NCI-H187 treated with DMSO at 0.1 percent for 48 hours (cell line): ENCODE measurements at places on chromosomes 16 and 17.

- DNase-seq: no peak
These were observed 76.3 kb downstream of the KSR1 start for GRCh38 chr17:27532269-27533263.

- DNase-seq: no peak
These were observed 239.5 kb downstream of the ABCC12 start for GRCh38 chr16:47916266-47916665.

- DNase-seq: no peak
These were observed 11.7 kb upstream of the MNT start for GRCh38 chr17:2412561-2413021.

DNA sequence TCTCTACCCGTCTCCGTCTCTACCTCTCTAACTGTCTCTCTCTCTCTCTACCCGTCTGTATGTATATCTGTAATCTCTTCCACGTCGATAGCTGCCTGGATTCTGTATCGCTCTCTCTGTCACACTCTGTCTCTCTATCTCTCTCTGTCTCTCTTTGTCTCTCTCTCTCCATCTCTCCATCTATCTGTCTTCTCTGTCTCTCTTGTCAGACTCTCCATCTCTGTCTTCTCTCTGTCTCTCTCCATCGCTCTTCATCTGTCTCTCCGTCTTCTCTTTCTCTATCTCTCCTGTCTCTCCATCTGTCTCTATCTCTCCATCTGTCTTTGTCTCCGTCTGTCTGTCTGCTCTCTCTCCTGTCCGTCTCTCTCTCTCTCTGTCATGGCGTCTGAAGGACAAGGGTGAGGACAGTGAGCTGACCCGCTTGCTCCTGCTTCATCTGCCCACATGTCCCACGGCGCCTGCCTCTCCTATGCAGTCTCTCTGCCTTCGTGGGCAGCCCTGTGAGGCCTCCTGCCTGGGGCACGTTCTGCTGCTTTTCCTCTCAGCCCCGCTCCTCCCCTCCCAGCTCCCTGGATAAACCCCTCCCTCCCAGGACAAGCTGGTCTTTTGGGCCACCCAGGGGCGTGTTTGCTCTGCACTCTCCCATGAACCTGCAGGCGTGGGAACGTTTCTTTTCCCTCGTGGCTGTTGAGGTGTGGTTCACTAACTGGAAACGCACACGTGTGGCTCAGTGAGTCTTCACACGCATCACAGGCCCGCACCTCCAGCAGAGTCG is 18.9 kb downstream of the ACSF3 start:
- DNase-seq: no peak

DNA sequence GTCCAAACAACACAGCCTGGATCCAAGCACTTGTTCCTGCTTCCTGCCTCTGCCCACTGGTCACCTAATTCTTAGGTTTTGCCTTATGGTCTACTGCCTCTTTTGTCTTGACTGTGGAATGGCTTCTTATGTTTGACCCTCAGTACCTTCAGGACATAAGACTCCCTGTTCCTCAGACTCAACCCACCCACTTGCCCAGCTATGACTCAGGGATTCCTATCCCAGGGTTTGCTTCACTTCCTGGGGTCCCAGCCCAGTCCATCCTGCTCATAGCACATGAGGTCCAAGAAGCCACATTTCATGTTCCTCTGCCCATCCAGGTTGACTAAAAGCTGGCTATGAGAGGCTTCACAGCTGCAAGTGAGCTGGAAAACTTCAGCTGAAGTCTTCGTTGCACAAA is 320.9 kb upstream of the CDH5 start:
- no peak for DNase-seq

GRCh38 chr16:71214746-71215381 is 15.7 kb downstream of the HYDIN start:
- DNase-seq: no peak
